CD4-positive, alpha-beta T cell (primary cell): ENCODE measurements at places on chromosomes 12 and 14.
A peak's percentile ranks its signal among the peaks of the same experiment; 100 is the strongest.

GRCh38 chr12:92529944-92530343, 172.8 kb upstream of the PLEKHG7 start:
- no peak for DNase-seq

DNA sequence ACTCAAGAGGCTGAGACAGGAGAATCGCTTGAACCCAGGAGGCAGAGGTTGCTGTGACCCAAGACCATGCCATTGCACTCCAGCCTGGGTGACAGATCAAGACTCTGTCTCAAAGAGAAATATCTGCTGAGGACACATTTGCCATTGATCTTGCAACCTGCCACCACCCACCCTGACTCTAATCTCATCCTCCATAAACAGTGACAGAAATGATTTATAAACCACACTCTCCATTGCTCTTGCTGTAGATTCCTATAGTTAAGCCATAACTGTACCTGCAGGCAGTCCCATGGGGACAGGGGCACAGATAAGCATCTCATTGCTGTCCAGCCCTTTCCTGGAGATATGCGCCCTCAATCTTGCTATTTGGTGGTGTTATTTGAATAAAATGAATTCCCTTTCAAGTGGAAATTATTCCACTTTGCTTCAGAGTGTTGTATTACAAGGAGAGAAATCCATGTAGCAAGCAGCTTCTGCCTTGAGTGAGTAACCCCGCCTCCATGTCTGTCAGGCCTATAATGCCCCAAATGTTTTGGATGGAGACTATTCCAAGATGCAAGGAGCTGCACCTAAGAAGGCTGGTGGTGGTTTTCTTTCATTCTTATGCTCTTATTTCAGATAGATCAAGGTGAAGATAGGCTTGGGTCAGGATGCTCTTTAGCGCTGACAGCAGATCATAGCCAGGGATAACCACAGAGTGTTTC, 3.0 kb upstream of the ZDHHC22 start:
- DNase-seq = no peak

DNA sequence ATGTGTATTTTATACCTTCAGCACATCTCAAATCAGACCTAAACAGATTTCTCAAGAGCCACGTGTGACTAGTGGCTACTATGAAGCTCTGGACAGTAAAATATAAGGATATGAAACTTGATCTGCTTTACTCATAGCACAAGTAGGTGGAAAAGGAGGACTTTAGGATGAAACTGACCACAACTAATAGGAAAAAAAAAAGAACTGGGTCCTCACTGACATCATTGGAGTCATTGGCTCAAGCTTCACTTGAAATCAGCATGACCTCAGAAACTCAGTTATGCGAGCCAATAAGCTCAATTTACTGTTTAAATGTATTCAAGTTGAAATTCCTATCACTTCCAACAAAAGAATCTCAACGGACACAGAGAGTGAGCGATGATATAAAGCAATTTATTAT, 34.1 kb upstream of the CIT start:
- no peak for DNase-seq

GRCh38 chr14:92039719-92040430, at the start of gene TRIP11:
Gene TRIP11 (minus strand): TSS chr14:92040059. CDS start chr14:92039685, 374 bp downstream.
- peak; percentile 96 for DNase-seq

DNA sequence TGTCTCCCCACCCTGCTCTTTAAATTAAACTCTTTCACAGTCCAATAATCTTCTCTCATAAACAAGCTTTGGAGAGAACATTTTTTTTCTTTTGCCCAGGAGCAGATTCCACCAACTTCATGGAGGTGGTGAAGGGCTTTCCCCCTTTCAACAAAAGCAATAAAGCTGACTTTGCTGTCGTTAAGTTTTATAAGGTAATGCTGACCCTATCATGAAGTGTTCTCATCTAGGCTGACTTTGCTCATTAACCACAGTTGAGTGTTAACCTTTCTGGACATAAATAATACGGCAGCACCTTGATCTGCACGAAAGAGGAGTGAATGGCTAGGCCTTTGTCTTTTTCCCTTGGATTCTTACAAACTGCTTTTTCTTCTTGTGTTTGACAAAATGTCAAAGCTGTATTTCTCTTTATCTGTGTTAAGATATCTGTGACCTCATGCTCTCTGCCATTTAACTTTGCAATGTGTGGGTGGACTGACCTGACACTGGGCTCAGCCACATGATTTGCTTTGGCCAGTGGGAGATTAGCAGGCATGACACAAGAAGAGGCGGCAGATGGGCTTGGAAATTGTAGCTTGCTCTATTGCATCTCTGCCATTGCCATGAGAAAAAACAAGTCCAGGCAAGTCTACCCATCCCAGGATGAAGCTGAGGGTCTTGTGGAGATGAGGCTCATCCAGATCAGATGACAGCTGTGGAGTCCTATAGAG, 470.9 kb upstream of the CCDC196 start:
- no peak for DNase-seq

- no peak for DNase-seq
These were observed 91.8 kb downstream of the SLC38A1 start for GRCh38 chr12:46177025-46177424.

GRCh38 chr12:24232531-24232930, 283.1 kb upstream of the SOX5 start:
- DNase-seq = no peak

DNA sequence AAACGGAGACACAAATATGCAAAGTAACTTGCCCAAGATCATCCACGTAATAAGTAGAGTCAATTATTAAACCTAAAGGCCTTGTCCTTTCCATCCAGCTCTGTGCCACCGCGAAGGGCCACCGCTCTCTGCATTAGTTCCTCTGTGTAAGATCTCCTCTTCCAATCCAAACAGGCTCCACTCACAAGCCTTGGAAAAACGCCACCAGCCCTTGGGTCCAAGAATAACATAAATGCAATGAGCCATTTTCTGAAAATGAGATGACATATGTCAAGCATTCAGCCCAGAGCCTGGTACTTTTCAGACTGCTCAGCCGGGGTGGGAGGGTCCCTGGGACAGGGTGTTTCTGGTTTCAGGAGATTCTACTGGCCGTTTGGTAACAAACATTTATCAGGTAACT, 30.0 kb downstream of the DGLUCY start:
- DNase-seq = no peak

DNA sequence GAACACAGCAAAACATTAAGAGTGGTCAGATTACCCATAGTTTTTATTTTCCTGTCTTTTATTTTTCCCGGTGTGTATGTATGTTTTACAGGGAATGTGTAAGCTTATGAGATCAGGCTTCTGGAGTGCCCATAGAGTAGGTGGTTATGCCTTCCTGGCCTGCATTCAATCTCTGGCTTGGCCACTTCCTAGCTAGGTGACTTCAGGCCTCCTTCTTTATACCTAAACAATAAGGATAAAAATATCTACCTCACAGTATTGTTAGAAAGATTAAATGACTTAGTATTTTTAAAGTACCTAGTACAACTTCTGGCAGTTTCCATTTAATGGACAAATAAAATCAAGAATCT, 42.4 kb downstream of the ITPR2 start:
- DNase-seq = no peak

GRCh38 chr12:104473374-104473983, 16.7 kb downstream of the CHST11 start:
- no peak for DNase-seq

GRCh38 chr12:121933522-121934308, 15.3 kb downstream of the CFAP251 start:
- DNase-seq = no peak

- no peak for DNase-seq
These were observed 20.5 kb upstream of the RAD51AP1 start for GRCh38 chr12:4518106-4518728.

- DNase-seq = no peak
These were observed 141.0 kb upstream of the LMNTD1 start for GRCh38 chr12:25694072-25694471.

DNA sequence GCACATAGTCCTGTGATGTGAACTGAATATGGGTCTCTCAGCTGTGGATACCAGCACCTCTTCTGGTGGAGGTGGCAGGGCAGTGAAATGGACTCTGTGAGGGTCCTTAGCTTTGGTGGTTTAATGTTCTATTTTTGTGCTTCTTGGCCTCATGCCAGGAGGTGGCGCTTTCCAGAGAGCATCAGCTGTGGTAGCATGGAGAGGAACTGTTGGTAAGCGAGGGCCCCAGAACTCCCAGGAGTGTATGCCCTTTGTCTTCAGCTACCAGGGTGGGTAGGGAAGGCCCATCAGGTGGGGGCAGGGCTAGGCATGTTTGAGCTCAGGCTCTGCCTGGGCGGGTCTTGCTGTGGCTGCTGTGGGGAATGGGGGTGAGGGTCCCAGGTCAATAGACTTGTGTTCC, 241.7 kb downstream of the AEBP2 start:
- no peak for DNase-seq

GRCh38 chr12:67885375-67886169, 103.7 kb upstream of the IFNG-AS1 start:
- no peak for DNase-seq

DNA sequence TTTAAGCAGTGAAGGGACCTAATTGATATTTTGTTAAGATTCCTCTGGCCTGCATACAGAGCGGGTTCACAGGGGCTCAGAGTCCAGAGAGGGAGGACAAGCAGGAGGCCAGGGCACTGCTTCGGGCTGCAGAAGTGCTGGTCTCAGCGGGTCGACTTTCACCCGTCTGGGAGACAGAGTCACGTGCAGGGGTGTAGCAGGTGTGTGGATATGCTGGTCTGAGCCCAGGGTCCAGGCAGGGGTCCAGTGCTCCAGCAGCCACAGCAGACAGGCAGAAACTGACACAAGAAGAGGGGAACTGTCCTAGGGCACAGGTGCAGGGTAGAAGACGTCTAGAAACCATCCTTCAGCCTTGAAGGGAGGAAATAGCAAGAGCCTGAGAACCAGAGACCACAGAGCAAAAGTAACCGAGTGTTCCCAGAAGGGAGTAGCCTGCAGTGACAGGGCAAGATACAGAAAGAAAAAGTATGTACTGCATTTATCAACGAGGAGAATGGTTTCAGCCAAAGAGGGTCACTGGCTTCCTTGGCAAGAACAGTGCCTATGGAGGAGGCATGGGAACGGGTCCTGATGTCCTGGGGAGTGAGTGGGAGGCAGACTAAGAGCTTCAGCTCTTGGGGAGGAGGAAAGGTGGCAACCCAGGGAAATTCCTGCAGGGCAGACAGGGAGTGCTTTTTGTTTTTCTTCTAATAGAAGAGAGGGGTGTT, 28.7 kb downstream of the FBXO21 start:
- DNase-seq = no peak

- no peak for DNase-seq
These were observed 10.1 kb downstream of the RNASE6 start for GRCh38 chr14:20791187-20791586.

GRCh38 chr14:73895939-73896338, 9.3 kb downstream of the ZNF410 start:
- no peak for DNase-seq

DNA sequence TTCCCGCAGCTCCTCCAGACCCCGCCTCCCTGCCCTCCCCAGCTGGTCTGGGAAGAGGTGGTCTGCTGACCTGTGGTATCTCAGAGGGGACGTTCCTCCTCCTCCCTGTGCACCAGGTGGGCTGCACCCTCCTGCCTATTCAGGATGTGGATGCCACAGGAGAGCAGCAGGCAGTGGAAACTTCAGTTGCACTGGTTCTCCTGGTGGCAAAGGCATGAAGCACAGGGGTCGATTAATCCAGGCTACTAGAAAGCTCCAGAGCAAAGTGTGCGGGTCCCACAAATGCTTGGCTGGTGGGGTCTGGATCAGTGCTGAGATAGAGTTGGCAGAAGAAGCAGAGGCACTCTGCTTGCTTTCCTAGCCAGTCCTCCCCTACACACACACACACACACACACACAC, 197.0 kb downstream of the SLC41A2 start:
- DNase-seq = no peak

DNA sequence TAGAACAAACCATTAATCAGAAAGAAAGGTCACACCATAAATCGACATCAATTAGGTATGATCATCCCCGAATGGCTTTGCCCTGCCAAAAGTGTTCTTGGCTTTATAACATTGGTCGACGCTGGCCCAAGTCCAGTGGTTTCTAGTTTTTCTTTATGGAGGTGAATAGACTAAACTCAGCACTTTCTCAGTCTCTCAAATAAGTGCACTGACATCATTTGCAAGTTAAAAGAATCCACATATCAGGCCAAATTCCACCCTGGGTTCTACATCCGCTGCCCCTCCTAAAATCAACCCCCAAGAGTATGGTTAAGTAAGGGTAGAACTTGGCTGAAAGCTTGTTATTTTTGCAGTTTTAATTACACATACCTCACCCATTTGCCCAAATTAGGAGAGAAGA, 314.3 kb downstream of the C12orf75 start:
- no peak for DNase-seq

DNA sequence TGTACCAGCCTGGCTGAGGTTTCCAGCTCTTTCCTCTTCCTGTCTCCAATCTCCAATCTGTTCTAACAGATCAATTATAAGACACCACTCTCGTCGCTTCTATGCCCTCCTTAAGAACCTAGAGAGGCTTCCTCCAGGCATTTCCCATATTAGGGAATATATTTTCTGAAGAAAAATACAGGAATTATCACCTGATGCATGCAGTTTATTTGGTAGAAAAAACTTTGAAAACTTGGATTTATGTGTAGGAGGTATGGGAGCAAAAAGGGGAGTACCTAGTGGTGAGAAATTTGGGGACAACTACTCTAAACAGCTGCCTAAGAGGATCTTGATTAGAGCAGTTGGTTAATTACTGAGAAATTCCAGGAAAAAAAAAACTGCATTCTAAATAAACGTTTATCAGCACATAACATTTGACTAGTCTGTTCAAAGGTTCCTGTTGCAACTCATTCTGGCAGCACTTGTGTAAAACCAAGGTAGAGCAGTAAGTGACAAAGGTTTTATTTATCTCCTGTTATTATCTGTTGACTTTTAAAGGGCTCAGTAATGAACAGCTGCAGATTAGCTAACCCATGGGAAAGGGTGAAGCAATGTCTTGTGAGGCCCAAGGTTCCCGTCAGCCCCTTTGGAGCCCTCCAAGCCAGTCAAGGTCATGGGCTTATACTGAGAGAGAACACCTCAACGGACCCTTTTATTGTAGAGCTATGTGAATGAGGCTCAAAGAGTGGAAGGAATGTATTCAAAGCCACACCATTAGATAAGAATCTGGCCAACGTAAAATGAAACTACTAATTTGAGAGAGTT, 36.4 kb upstream of the NR1H4 start:
- DNase-seq = no peak

- no peak for DNase-seq
These were observed 1.7 kb downstream of the HECTD1 start for GRCh38 chr14:31205681-31206535.

- DNase-seq = no peak
These were observed 104.6 kb downstream of the ITPR2 start for GRCh38 chr12:26728205-26729050.

GRCh38 chr14:58702441-58703160, 64.8 kb downstream of the DACT1 start:
- no peak for DNase-seq

- DNase-seq = no peak
These were observed 407.1 kb downstream of the TRHDE start for GRCh38 chr12:72679147-72679757.
